T-helper 2 cell treated with Interferon-gamma antibody and Interleukin-4, amounts not matched to agents 5 μg/mL and 100 μg/mL, for 36 hours (primary cell): ENCODE measurements at places on chromosomes 6 and 20.
A peak's percentile ranks its signal among the peaks of the same experiment; 100 is the strongest.

DNA sequence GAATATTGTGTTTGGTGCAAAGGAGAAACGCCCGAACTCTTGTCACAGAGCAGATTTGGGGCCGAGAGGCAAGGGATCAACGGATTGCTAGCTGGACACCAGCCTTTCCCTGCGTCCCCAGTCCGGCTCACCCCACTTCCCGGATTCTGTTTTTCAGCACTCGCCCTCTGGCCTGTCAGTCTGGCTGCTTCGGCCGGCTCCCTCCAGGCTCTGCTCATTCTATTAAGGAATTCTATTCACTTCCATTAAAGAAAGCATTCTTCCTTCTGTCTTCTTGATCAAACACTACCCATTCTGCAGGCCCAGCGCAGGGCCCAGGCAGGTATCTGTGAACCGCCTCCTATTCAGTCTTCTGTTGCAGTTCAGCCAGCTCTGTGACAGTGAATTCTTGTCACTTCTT, 91.7 kb downstream of the RNF182 start:
- no peak for DNase-seq

DNA sequence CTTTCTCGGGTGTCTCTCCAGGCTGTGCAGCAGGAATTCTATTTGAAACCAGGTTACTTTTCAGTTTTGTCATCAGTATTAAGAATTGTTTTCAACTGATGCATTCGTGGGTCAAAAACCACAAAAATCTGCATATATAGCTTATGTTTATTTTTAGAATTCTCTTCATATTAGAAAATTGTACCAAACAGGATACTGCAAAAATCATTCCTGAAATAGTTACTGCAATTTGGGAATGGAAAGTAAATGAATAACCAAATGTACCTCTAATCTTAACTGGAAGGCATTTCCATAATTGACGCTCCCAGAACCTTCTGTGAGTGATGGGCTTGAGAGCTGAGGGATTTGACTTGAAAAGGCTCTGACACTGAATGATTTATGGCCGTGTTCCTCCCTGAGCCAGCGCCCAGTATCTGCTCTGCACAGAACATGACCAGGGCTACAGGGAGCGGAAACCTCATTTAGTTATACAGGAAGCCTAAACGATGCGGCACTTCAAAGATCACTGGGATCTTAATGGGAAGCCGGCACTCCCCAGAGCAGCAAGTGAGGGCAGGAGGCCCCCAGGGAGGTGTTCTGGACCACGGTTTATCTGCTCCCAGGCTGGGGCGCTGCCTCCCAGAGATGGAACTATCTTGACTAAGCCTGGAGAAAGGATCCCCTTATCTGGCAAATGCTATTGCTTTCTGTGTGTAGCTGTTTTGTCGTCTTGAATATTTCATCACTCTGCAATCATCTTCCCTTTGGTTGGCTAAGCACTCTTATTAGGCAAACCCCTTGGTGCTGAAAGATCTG, 446.0 kb downstream of the QKI start:
- no peak for DNase-seq

- no peak for DNase-seq
These were observed 82.6 kb downstream of the TBX18 start for GRCh38 chr6:84681693-84682326.

GRCh38 chr6:26223650-26224546, 136.7 kb downstream of the HFE start:
- peak; percentile 65 for DNase-seq

- DNase-seq, result no peak
These were observed 28.6 kb downstream of the GPX5 start for GRCh38 chr6:28553986-28554881.

DNA sequence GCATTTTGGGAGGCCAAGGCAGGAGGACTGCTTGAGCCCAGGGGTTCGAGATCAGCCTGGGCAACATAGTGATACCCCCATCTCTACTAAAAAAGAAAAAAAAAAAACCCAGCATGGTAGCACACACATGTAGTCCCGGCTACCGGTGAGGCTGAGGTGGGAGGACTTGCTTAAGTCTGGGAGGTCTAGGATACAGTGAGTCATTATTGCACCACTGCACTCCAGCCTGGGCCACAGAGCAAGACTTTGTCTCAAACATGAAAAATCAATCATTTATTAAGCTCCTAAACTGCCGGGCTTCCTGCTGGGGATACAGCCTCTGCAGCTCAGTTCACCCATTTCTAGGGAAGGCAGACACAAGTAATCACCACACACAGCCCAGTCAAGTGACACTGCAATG, 7.3 kb upstream of the USP45 start:
- DNase-seq, result no peak

DNA sequence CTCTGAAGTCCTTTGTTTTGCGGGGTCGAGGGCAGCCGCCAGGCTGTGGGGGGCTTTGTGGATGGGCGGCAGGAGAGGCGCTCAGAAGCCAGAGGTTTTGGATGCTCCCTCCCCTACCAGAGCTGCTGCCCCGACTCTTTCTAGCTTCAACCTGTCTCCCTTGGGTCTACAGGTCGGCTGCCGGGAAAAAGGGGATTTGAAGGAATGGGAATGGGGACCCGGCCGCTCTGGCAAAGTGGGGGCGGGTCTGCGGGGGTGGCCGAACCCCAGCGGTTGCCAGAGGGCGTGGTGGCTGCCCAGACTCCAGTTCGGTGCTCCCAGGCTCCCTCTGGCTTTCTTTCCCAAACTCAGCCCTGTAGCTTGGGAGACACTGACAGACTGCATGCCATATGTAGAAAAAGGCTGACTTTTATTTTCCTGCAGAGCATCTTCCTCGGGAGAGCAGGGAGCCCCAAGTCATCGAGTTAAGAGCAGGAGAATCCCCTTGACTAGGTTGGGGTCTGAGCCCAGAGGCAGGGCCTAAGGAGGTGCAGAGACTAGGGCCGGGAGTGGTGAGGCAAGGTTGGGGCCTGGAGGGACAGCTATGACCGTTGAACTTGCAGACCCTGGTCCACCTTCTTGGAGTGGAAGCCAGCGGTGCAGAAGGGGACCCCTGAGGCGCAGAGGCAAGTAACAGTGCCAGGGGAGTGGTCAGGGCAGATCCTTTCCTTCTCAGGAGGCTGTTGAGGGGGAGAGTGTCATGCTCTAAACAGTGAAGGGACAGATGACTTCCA, 1.4 kb upstream of the PPP1R18 start:
- no peak for DNase-seq

DNA sequence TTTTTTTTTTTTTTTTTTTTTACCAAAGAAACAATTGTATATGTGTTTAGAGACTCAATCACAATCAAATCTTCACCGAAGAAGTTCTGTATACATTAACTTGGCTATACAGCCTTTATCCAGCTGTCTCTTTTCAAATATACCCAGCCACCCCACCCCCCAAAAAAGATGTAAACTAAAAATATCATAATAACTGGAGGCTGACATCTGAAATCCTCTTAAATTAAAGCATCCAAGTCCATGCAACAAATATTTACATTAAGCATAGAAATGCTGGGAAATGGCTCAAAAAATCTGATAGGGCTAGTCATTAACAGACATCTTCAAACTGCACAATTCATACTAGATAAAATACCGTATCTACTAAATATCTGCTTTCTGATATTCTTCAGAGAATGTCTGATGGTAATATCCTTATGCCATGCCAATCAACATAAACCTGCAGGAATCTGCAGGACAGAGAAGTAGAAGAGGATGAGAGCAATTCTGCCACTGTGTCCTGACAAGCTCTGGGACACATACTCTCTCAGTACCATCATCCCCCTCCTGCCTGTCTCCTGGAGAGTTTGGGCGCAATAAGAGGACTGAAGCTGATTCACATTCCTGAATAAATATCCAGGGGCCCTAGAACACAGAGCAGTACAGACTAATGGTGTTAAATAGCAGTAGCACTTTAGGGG, 152.4 kb downstream of the KIF6 start:
- DNase-seq, result no peak
